ENCODE measurements at places on chromosomes 6 and 20.
A peak's percentile ranks its signal among the peaks of the same experiment; 100 is the strongest.

DNA sequence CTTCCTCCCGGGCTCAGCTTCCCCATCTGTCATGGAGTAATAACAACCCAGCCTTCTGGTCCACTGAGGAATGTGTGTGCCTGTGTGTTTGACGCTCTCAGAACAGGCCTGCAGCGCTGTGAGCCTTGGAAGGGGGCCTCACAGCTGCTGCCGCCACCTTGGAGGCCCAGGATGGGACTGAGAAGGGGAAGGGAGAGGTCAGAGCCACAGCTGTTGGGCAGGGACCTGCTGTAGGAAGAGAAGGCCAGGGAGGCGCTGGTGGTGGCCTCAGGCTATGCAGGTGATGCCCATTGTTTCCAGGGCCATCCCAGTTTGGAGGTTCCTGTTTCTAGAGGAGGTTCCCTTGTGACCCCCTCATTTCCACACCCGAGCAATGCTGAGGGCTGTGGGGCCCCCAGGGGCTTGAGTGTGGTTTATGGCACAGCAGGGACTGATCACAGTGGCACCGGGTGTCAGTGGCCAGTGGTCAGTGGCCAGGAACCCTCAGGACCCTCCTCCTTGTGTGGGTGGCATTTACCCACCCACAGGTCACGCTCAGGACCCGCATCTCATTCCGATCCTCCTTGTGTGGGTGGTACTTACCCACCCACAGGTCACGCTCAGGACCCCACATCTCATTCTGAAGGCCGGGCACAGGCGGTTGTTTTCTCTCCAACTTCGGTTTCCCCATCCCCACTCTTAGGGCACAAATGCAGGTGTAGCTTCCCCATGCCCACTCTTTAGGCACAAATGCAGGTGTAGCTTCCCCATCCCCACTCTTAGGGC lies 14.0 kb downstream of the TPD52L2 start:
- no peak for DNase-seq

GRCh38 chr6:33763483-33763882 lies 16.8 kb upstream of the IP6K3 start:
- DNase-seq: no peak

- no peak for DNase-seq
These were observed 6.8 kb downstream of the CDKN1A start for GRCh38 chr6:36685166-36685924.

- DNase-seq: no peak
These were observed 389.5 kb upstream of the CDH4 start for GRCh38 chr20:60862601-60863000.

- DNase-seq: peak; percentile 29
These were observed 50.3 kb downstream of the MYB start for GRCh38 chr6:135231469-135231844.

DNA sequence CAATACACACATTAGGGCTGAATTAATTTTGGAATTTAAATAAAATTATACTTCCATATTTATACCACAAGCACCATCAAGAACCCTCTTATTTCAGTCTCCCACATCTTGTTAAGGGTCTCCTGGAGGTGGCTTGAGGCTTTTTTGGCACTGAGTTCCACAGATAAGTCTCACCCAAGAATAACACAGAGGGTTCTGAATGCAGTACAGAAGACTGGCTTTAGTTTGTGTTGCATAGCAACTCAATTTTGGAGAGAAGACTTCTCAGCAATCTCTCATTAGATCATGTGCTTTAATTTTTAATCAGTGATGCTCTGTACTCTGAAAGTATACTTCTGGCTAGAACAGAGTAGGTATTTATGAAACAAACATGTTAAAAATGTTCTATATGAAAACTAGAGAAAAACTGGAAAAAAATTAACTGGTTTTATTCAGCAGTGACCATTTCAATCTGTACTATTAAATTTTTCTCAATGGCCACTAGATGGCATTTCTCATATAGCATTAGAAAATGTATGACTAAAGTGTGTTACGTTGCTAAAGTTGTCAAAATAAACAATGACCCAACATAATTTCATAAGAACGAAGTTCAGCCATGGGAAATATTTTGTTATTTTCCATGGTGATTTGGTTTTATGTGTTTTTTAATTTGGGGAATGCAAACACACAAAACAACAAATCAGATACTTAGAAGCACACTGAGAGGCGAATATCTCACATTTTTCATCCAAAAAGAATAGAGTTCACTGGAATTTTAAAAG lies 32.7 kb upstream of the MAP7 start:
- no peak for DNase-seq

DNA sequence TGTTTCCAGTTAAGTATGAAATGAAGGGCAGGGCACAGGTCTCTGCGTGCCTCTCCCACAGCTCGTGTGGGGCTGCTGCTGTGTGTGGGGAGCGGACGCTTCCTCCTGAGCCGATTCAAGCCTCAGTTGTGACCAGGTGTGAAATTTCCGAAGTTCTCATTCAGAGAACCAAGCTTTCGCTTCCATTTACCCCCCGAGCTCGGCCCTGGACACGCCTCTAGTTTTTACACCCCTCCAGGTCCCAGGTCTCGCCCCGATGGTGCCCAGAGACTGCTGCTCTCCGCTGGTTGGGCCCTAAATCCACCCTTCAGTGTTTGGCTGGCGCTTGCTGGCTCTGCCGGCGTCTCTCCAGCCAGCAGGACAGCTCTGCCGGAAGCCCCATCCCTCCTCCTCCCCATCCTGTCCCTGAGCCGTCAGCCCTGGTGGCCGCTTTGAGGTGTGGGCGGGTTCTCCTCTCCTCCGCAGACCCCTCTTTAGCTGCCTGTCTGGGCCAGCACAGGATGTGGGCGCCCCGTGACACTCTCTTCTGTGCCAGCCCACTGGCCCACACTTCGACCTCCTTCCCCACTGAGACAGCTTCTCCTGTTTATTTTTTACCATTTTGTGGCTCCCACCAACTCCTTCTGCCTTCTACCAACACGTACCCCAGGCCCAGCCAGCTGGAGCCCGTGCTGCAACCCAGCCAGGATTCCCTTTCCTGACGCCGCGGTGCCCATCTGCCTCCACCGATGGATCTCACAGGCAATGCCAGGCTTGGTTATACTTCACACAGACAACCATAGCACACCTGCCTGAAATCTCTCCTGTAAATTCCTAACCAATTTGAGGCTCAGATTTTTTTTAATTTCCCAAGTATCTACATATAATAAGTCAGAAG lies 142.8 kb downstream of the DLL1 start:
- DNase-seq: peak; percentile 73

DNA sequence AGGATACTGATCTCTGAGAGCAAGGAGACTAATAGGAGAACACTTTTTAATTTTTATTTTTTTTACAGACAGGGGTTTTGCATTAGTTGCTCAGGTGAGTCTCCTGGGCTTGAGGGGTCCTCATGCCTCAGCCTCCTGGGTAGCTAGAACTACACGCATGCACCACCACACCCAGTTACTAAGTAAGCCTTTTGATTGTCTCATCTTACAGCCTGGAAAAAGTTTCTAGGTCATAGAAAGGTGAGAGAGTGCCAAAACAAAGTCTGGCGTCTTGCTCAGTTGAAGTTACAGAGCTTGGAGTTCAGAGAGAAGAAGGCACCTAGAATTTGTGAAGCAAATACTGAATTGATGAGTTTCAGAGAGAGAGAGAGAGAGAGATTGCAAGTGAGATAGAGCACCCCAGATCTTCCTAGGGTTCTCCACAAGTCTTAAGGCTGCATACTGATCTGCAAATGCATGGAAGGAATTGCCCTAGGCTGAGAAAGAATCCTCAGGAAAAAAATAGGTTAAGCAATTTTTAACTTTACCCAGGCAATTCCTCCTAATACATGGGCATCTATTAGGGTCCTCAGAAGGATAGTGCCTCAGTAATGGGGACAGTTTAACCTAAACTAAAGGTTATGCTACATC lies 37.6 kb upstream of the PHIP start:
- DNase-seq: no peak

DNA sequence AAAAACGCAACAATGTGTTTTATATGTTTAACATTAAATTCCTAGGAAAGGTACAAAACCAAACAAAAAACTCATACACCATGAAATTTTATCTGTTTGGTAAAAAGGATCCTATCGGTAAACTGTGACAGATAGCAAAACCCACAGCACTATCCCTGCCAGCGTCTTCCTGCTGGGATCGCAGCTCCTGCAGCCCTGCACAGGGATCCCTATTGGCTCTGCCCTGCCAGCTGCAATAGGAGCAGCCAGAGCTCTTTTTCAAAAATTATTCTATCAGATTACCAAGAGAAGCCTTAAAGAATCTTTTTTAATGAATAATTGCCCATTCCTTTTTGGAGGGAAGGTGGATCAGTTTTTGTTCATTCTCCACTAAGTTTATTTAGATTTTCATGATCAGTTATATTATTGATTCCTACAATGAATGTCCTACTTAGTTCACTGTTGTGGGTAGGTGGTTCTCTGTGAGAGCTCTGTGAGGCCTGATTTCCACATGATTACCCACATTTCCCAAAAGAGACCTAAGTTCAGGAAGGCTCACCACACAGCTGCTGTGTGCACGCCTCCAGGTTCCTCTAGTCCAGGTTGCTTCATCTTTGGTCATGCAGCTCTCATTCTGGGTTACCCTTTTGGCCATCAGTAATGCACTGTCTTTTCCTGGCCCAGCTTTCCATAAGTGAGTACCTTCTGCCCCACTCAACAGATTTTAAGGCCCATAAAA lies 293.8 kb downstream of the FRK start:
- no peak for DNase-seq

- no peak for DNase-seq
These were observed 35.6 kb downstream of the B4GALT5 start for GRCh38 chr20:49677777-49678758.

Measured in stimulated activated CD8-positive, alpha-beta memory T cell treated with anti-CD3 and anti-CD28 coated beads, Interleukin-7, amount 100 ng/mL, for 48 hours (primary cell).